HT1080 (cell line): ENCODE measurements at places on chromosomes 13 and 19.
A peak's percentile ranks its signal among the peaks of the same experiment; 100 is the strongest.

GRCh38 chr19:1132552-1133383 is 29.0 kb downstream of the GPX4 start:
- no peak for DNase-seq

GRCh38 chr13:53241891-53242348 is 213.3 kb downstream of the OLFM4 start:
- no peak for DNase-seq

DNA sequence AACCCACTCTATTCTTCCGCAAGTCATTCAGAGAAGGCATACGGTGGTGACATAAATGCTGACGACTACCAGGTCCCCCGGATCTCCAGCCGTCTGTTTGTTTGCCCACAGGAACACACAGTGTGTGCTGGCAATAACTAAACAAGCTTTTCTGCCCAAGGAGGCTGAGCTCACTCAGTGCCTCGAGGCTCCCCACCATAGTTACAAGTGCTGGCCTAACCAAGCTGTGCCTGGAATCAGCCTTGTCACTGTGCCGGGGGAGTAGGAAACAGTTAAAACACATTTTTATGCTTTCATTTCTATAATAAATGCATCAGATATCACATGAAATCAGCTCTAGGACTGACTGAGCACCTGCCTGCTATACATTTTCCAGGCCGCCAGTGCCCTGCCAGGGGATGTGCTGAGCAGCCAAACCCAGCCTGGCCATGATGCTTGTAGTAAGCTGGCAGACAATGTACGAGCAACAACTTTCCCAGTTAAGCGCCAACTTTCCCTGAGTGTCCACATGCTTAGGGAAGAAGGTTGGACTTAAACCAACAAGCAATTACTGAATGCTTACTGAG is 28.1 kb downstream of the BRD4 start:
- DNase-seq, result no peak

GRCh38 chr13:65940720-65941119 is 1289.4 kb downstream of the PCDH9 start:
- DNase-seq, result no peak

DNA sequence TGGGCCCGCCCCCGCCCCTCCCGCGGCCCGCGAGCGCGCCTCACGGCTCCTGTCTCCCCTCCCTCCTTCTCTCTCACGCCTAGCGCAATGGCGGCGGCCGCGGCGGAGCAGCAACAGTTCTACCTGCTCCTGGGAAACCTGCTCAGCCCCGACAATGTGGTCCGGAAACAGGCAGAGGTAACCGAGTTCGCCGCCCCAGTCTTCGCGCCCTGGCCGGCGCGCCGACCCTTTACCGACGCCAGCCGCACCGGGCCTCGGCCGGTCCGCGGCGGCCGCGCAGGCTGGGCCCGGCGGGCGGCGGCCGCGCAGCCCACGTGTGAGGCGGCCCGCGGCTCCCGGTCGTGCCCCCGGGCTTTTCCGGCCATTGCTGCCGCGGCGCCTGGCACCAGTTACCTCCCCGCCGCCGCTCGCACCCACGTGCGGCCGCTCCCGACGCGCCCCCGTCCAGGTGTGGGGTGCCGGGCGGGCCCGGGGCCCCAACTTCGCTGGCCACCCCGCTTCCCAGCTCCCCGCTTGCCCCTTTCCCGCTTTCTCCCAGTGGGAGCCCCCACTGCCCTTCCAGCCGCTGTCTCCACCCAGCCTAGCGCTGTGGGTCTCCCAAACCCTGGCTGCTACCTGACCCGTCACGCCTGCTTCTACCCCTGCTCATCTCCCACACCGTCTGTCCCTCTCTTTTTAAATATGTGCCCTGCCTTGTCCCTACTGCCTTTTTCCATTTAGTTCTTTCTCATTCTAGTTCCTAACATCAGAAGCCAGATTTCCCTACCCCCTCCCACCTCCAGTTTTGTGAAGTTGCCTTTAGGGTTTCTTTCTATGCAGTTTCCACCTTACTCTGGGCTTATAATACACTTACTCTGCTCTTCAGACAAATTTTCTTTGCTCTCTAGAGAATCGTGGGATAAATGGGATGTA is 23.4 kb downstream of the IPO5 start:
- peak; percentile 16 for DNase-seq

GRCh38 chr19:47190167-47190727 is 40.8 kb downstream of the BBC3 start:
- peak; percentile 74 for DNase-seq

DNA sequence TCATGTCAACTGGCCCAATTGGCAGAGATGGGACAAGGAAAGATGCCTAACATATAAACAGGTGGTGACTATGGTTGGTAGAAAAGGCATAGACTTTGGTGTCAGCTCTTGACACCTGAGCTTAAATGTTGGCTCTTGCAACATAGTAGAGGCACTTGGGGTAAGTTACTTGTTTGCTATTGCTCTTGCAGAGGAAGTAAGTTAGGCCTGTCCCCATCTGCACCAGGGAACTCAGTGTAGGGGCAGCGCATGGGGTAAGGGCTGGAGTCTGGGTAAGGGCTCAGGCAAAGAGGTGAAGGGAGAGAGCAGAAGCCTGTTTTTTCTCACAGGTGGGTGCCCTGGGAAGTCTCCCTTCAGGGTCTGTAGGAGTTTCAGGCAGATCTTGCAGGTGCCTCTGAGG is 27.6 kb downstream of the ERICH6B start:
- DNase-seq, result no peak

DNA sequence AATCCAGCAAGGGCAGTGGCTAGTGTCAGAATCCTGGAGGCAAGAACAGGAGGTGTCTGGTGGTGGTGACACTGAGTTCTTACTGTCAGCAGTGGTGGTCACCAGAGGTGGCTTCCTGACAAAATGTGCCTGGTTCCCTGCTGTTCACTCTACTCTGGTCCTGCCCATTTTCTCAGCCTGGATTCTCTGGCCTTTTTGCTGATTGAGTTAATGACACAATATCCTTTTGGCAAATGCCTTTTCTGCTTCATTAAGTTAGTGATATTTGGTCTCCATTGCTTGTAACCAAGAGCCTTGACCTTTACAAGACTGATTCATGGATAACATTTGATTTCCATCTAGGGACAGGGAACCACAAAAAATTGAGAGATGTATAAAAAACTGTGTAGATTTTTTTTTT is 51.1 kb downstream of the RFC3 start:
- no peak for DNase-seq

DNA sequence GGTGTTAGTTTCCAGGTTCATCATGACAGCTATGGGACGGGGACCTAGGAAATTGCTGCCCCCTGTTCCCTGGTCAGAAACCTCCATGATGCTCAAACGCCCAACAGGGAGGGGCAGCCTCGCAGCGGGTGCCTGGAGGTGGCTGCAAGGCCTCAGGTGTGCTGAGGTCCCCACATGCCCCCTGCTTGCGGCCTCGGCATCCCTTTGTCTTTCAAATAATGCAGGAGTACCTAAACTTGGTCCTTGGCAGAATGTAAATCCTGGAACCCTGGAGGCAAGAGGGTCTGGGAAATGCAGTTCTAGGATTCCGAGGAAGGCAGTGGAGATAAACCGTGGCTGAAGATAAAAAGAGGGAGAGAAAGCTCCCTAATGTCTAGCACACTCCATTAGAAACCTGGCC is 52.4 kb downstream of the SKA3 start:
- DNase-seq, result no peak

DNA sequence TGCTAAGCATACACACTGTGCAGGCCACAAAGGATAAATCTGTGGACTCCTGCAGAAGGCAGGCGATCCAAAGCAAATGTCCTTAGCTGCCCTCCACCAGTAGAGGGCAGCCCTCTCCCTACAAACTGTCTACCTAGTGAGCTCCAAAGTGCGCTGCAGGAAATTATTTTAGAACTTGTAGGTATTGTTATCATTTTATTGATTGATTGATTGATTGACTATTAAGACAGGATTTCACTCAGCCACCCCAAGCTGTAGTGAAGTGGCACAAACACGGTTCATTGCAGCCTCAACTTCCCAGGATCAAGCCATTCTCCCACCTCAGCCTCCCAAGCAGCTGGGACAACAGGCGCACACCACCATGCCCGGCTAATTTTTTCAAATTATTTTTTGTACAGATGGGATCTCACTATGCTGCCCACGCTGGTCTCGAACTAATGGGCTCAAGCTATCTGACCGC is 37.3 kb downstream of the RNF6 start:
- peak; percentile 60 for DNase-seq
